ENCODE measurements at places on chromosomes 4 and X.

- DNase-seq = no peak
- no peaks in the 10 kb centered on the region for H3K36me3 ChIP-seq
- no peaks in the 10 kb centered on the region for H3K27me3 ChIP-seq
- H3K4me1 ChIP-seq = no peaks in the 10 kb centered on the region
Observed at GRCh38 chr4:28226962-28227361, 1366.3 kb downstream of the STIM2 start.

GRCh38 chrX:42951747-42952146, 173.8 kb upstream of the PPP1R2C start:
- no peaks in the 10 kb centered on the region for H3K36me3 ChIP-seq
- H3K27me3 ChIP-seq = no peaks in the 10 kb centered on the region
- DNase-seq = no peak
- no peak overlapping the region for H3K4me3 ChIP-seq
- H3K27ac ChIP-seq = no peak overlapping the region
- H3K4me1 ChIP-seq = no peaks in the 10 kb centered on the region

DNA sequence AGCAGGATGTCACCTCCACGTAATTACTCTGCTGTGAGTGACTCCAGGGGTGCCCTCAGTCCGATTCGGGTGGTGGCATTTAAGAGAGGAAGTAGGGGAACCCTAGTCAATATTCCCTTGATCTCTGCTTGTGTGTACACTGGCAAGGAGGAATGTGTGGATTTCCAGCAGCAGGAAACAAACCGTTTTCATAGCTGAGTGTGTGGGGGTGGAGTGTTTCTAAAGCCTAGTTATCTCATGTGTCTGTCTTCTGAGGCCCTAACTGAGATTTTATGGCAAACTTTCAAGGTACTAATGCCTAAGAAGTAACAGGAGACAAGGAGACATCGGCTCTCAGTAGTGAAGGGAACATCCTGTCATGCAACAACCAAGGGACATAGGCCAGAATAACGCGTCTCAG, 6.6 kb upstream of the CLDN24 start:
- no peaks in the 10 kb centered on the region for H3K36me3 ChIP-seq
- peak overlapping the region; percentile 69 for H3K4me3 ChIP-seq
- no peak overlapping the region for H3K27ac ChIP-seq
- H3K4me1 ChIP-seq = peaks cover 13% of the 10 kb centered on the region
- no peak for DNase-seq
- no peaks in the 10 kb centered on the region for H3K27me3 ChIP-seq

DNA sequence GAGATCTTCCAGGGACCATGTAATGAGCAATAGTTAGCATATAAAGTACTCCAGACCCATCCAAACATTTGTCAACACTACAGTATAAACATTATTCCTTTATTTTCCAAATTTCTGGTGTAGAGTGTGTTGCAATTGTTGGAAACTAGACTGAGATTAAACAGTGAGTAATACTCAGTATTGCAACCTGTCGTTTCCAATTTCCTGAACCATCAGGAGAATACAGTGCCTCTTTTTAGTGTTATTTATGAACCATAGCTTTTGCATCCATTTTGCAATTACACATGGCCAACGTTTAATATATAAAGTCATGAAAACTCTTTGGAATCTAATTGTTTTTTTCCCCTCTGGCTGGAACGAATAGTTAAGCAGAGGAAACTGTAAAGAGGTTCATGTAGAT, 58.3 kb upstream of the DHRSX start:
- H3K4me3 ChIP-seq = no peak overlapping the region
- no peaks in the 10 kb centered on the region for H3K36me3 ChIP-seq
- DNase-seq = no peak

- no peaks in the 10 kb centered on the region for H3K36me3 ChIP-seq
- no peak for DNase-seq
- no peak overlapping the region for H3K27ac ChIP-seq
- H3K4me1 ChIP-seq = no peaks in the 10 kb centered on the region
Observed at GRCh38 chr4:94389595-94390267, 47.1 kb upstream of the HPGDS start.

DNA sequence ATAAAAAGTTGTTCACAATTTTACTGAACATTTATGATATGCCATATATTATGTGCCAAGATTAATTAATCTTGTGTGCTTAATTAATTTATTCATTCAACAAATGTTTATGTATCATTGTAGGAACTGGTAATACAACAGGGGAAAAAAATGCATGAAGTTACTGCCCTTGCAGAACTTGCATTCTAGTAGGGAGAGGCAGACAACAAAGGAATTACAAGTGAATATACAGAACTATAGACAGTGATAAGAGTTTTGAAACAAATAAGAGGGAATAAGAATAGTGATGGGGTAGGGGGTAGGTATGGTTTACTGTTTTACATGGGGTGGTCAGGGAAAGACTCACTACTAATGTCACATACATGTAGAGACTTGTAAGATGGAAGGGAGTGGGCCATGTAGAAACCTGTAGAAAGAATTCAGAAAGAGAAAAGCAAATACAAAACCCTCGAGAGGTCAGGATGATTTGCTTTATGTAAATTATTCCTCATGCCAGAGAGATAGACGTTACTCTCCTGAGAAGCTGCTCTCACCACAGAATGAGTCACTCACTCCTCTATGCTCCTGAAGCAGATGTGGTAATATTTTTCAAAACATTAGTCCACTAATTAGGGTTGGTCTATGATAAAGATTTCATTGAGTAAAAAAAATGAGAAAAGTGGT, 855.0 kb upstream of the GRID2 start:
- no peak for DNase-seq
- H3K27me3 ChIP-seq = peaks cover 29% of the 10 kb centered on the region
- no peaks in the 10 kb centered on the region for H3K36me3 ChIP-seq
- H3K27ac ChIP-seq = no peak overlapping the region
- H3K4me1 ChIP-seq = no peaks in the 10 kb centered on the region
- no peak overlapping the region for H3K4me3 ChIP-seq

DNA sequence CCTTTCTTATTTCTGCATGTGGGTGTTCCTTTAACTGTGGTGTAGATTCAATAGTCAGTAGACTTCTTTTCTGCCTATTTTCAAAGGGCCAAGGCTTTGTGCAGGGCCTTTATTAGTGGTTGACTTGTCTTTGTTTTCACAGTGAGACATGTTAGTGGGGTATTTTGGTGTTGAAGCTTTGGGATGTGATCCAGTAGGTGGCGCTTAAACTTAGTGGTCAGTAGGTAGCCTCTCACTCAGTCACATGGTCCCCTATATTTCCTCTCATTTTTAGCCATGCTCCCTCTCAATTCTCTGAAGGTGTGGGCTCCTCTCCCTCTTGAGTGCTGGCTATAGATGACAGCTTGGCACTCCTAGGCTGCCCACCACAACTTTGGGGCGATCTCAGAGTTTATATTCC, 23.4 kb upstream of the SLC10A7 start:
- peak; percentile 75 for DNase-seq
- peaks cover 12% of the 10 kb centered on the region for H3K27me3 ChIP-seq
- H3K36me3 ChIP-seq = no peaks in the 10 kb centered on the region

DNA sequence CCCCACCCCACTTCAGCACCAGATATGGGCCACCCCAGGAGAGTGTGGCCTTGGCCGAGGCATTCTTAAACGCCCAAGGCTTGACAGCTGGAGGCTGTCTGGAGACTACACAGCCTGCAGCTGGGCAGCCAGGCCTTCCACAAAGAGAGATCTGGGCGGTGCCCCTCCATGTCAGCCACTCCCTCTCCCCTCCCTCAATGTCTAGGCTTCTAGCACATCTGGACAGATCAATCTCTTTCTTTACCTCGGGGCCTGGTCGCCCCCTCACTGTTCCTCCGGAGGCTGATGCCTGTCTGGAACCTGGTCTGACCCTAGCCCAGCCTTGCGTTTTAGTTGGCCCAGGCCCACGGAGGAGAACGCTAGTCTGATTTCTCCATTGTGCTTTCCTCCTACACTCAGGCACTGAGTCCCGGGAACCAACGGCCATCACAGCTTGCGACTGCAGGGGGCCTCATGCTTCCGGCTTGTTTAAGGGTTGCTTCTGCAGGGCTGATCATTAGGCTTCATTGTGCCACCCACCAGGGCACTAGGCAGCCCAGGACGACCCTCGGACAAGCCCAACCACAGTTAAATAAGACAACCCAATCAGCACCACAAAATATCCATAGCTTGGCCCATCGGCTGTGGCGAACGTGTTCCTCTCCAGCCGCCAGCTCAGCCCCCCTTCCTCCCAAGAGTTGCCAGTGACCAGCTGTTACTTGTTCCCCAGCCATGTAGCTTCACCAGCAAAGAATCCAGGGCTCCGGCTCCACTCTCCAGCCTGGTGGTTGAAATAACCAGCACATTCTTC, 200.6 kb downstream of the BCOR start:
- peak; percentile 92 for DNase-seq
- no peaks in the 10 kb centered on the region for H3K4me1 ChIP-seq
- H3K27ac ChIP-seq = peak overlapping the region; percentile 76
- H3K27me3 ChIP-seq = no peaks in the 10 kb centered on the region
- no peak overlapping the region for H3K4me3 ChIP-seq
- no peaks in the 10 kb centered on the region for H3K36me3 ChIP-seq

- no peaks in the 10 kb centered on the region for H3K4me1 ChIP-seq
- DNase-seq = no peak
- H3K4me3 ChIP-seq = no peak overlapping the region
- no peaks in the 10 kb centered on the region for H3K27me3 ChIP-seq
- no peaks in the 10 kb centered on the region for H3K36me3 ChIP-seq
- H3K27ac ChIP-seq = no peak overlapping the region
Observed at GRCh38 chr4:108849611-108850168, 86.8 kb upstream of the ETNPPL start.

- no peak overlapping the region for H3K4me3 ChIP-seq
- no peak overlapping the region for H3K27ac ChIP-seq
- no peak for DNase-seq
Observed at GRCh38 chr4:104559502-104559901, 64.8 kb upstream of the CXXC4 start.

GRCh38 chr4:54082168-54082567, 17.8 kb upstream of the CHIC2 start:
- H3K4me1 ChIP-seq = no peaks in the 10 kb centered on the region
- H3K27me3 ChIP-seq = peaks cover 19% of the 10 kb centered on the region
- H3K27ac ChIP-seq = no peak overlapping the region
- no peak overlapping the region for H3K4me3 ChIP-seq
- H3K36me3 ChIP-seq = no peaks in the 10 kb centered on the region
- no peak for DNase-seq

DNA sequence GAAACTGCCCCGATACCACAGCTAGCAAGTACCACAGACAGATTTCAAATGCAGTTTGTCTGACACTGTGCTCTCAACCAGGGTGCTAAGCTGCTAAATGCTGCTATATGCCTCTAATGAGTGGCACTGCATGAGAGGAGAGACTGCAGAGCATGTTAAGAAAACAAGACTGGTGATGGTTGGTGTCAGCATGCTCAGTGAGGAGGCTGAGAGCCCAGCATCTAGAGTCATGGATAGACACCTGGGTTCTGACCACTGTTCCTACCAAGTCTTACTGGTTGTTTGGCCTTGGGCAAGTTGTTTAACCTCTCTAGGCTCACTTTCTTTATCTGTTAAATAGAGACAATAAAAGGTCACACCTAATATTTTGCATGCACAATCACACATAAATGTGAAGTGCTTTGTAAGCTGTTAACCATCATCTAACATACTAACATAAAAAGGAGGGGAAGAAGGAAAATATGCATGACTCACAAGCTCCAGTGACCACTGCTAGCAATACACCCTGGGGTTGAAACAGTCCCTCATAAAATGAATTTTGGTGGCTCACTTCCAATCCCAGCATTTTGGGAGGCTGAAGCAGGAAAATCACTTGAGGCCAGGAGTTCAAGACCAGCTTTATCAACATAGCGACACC, 20.7 kb downstream of the HHIP start:
- no peak overlapping the region for H3K27ac ChIP-seq
- no peaks in the 10 kb centered on the region for H3K36me3 ChIP-seq
- no peak overlapping the region for H3K4me3 ChIP-seq
- H3K4me1 ChIP-seq = peaks cover 4% of the 10 kb centered on the region

DNA sequence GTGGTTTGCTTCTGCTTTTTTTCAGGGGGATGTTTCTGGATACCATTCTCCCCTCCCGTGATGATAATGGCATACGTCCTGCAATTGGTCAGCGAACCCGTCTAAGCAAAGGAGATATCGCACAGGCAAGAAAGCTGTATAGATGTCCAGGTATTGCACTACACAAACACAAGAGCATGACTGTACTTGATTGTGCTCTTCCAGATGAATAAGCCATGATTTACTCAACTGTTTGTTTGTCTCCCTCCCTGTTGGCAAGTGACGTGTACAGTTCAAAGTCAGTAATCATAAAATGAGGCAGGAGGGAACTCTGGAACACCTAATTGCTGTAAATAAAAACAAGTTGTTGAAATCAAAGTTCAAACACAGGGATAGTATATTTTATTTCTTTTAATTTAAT, 141.4 kb downstream of the TLL1 start:
- DNase-seq = no peak
- H3K27ac ChIP-seq = no peak overlapping the region
- H3K4me3 ChIP-seq = no peak overlapping the region
- no peaks in the 10 kb centered on the region for H3K4me1 ChIP-seq

GRCh38 chrX:106987488-106987887, 12.5 kb downstream of the MORC4 start:
- no peaks in the 10 kb centered on the region for H3K27me3 ChIP-seq
- H3K4me3 ChIP-seq = no peak overlapping the region
- no peak overlapping the region for H3K27ac ChIP-seq
- no peaks in the 10 kb centered on the region for H3K4me1 ChIP-seq
- DNase-seq = no peak

DNA sequence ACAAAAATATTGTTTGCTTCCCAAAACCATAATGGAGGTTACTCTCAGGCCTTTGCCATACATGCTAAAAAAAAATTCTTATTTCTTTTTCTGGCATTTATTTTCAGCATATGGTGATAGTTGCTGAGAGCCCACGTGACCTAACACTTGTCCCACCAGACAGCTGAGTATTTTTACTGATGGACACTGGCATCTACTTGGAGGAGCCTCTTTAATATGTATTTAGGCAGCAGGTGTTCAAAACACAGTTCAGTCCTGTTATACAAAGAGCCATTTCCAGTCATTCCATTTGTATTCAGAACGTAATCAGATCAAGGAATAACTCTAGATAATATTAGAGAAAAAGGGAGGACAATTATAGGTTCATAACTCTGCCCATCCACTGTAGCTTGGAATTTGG, 95.5 kb downstream of the CXCL13 start:
- no peaks in the 10 kb centered on the region for H3K27me3 ChIP-seq
- H3K36me3 ChIP-seq = no peaks in the 10 kb centered on the region
- H3K4me3 ChIP-seq = no peak overlapping the region
- H3K4me1 ChIP-seq = no peaks in the 10 kb centered on the region

DNA sequence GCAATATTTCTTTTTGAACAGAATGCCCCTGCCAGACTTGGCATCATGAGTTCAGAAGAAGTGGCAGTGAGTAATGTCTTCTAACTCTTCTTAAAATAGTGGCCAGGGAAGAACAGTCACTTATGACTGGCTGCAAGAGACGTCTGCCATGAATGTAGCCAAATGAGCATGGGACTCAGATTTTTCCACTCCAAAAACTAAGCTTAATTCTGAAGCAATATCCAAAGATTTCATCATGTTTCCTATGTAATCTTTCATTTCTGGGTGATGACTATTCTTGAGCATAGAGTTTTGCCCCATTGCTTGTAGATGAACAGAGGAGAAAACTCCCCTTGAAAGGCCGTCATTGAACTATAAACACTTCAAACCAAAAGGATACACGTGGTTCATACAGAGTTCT, 11.8 kb downstream of the AMBN start:
- H3K27me3 ChIP-seq = no peaks in the 10 kb centered on the region
- no peaks in the 10 kb centered on the region for H3K36me3 ChIP-seq
- H3K4me3 ChIP-seq = no peak overlapping the region
- H3K27ac ChIP-seq = no peak overlapping the region
- no peaks in the 10 kb centered on the region for H3K4me1 ChIP-seq

- no peak overlapping the region for H3K27ac ChIP-seq
- H3K27me3 ChIP-seq = no peaks in the 10 kb centered on the region
- DNase-seq = no peak
- no peaks in the 10 kb centered on the region for H3K4me1 ChIP-seq
Observed at GRCh38 chrX:41122664-41123257, 37.5 kb downstream of the USP9X start.
